Left ventricle myocardium inferior (tissue), 1 donor: ENCODE measurements at places on chromosomes 11 and 22. TPM values are rescaled to one million over a fixed set of nuclear protein-coding genes. Genes with fewer than 3 reads are reported as not detected.

Gene MMP11
- 16.9 TPM for total RNA-seq

Gene MUC2
- 0.03 TPM for total RNA-seq

Gene PANX3
- not detected for total RNA-seq

Gene VSIG10L2
- 0.08 TPM for total RNA-seq

Gene MS4A7
- 13.1 TPM for total RNA-seq

GRCh38 chr11:19347911-19348310 lies 107.2 kb upstream of the E2F8 start:
- H3K27ac ChIP-seq = no peak overlapping the region
- no peaks in the 10 kb centered on the region for H3K36me3 ChIP-seq
- no peak for DNase-seq
- no peak overlapping the region for H3K4me3 ChIP-seq

DNA sequence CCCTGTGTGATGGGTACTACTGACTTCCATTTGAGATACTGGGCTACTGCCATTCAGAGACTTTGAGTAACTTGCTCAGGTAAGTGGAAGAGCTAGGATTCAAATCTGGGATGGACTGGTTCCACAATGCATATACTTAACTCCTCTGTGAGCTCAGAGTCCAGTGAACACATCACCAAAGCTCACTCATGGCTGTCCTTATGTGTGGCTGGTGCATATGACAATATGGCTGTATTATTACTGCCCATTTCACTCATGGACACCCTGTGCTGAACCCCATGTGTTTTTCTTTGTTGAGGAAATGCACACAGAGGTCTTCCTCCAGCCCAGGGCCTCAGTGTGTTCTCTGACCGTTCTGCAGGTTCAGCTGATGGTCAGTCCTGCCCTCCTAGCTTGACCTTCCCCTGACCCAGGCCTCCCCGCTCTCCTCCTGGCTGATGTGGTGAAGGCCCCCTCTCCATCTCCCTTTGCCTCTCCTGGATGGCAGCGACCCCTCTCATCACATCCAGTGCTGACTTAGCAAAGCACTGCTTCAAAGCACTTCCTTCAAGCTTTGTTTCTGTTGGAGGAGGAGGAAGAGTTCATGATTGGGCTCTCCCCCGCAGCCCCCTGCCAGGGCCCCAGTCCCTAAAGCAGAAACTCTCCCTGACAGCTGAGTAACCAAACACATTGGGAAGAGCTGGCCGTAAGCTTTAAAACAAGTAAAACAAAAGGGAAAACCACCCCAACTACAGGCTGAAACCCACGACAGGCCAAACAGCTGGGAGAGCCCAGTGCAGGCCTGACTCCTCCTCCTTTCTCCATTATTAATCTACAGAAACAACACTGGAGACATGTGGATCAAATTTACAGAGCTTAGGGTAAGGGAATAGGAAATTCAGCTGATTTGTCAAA lies 101.2 kb downstream of the NAT10 start:
- H3K36me3 ChIP-seq = peaks cover 4% of the 10 kb centered on the region
- H3K27ac ChIP-seq = no peak overlapping the region
- H3K4me1 ChIP-seq = peaks cover 9% of the 10 kb centered on the region

GRCh38 chr22:41762980-41763779 lies 37.3 kb upstream of the CCDC134 start:
- H3K27ac ChIP-seq = no peak overlapping the region
- no peaks in the 10 kb centered on the region for H3K36me3 ChIP-seq
- H3K27me3 ChIP-seq = peaks cover 6% of the 10 kb centered on the region
- no peak for DNase-seq

- H3K4me3 ChIP-seq = no peak overlapping the region
- H3K27me3 ChIP-seq = no peaks in the 10 kb centered on the region
- no peak overlapping the region for H3K27ac ChIP-seq
- H3K4me1 ChIP-seq = no peaks in the 10 kb centered on the region
- H3K36me3 ChIP-seq = no peaks in the 10 kb centered on the region
These were observed 65.7 kb upstream of the DDI1 start for GRCh38 chr11:103970701-103971249.

- peak; percentile 35 for DNase-seq
- no peaks in the 10 kb centered on the region for H3K36me3 ChIP-seq
- peak overlapping the region; percentile 97 for H3K27ac ChIP-seq
- H3K4me1 ChIP-seq = peaks cover 72% of the 10 kb centered on the region
These were observed 1.7 kb downstream of the PHF21A start for GRCh38 chr11:46119352-46120216.

DNA sequence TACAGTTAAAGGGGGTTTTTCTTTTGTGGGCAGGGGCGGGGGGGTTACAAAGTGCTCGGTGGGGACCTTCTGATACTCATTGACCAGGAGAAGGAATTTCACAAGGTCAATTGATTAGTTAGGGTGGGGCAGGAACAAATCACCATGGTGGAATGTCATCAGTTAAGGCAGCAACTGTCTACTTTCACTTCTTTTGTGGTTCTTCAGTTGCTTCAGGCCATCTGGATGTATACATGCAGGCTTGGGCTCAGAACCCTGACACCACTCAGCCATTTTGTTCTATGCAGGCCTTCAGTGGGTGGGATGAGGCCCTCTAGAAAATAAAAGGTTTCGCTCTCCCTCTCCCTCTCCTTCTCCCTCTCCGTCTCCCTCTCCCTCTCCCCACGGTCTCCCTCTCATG lies 29.6 kb downstream of the TSPAN32 start:
- no peaks in the 10 kb centered on the region for H3K36me3 ChIP-seq
- H3K27ac ChIP-seq = no peak overlapping the region
- no peak overlapping the region for H3K4me3 ChIP-seq
- no peaks in the 10 kb centered on the region for H3K27me3 ChIP-seq
- peaks cover 3% of the 10 kb centered on the region for H3K4me1 ChIP-seq

GRCh38 chr11:65560555-65561418 lies 2.6 kb upstream of the LTBP3 start:
- H3K36me3 ChIP-seq = no peaks in the 10 kb centered on the region
- H3K4me3 ChIP-seq = no peak overlapping the region
- peaks cover 51% of the 10 kb centered on the region for H3K4me1 ChIP-seq
- H3K27ac ChIP-seq = peak overlapping the region; percentile 99
- DNase-seq = peak; percentile 70

GRCh38 chr11:66100272-66101065 lies 30.4 kb downstream of the PACS1 start:
- no peak overlapping the region for H3K4me3 ChIP-seq
- H3K27me3 ChIP-seq = no peaks in the 10 kb centered on the region
- no peaks in the 10 kb centered on the region for H3K36me3 ChIP-seq
- H3K27ac ChIP-seq = peak overlapping the region; percentile 40

DNA sequence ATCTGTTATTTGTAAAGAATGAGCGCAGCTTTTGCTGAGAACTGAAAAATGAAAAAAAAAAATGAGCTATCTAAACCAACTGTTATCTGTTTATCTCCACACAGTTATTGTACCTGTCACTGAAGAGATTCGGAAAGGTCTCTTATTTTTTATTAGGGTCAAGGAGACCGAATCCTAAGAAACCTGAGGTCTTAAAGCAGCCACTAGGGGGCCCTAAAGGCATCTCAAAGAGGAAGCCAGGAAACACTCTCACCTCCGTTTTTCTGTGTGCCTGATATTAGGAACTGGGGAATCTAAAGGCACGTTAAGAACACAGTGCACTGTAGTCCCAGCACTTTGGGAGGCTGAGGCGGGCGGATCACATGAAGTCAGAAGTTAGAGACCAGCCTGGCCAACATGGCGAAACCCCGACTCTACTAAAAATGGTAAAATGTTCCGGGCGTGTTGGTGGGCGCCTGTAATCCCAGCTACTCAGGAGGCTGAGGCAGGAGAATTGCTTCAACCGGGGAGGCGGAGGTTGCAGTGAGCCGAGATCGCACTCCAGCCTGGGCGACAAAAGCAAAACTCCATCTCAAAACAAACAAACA lies 3.5 kb upstream of the LARGE1 start:
- peak overlapping the region; percentile 89 for H3K4me3 ChIP-seq
- DNase-seq = no peak
- H3K4me1 ChIP-seq = peaks cover 40% of the 10 kb centered on the region
- H3K27ac ChIP-seq = no peak overlapping the region
- no peaks in the 10 kb centered on the region for H3K27me3 ChIP-seq

DNA sequence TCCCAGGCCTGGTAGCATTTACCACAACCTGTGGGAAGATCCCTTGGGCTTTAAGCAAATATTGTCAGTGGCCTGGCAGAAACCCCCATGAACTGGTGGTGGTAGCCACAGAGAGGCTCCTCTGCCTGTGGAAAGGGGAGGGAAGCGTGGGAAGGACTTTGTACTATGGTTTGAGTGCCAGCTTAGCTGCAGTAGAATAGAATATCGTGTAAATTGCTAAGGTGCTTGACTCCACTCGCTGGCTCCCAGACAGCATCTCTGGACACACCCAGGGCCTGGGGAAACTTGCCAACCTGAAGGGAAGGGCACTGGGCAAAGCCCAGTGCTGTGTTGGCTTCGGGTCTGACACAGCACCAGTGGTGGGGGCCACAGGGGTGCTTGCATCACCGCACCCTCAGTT lies 52.6 kb downstream of the XRRA1 start:
- H3K4me1 ChIP-seq = peaks cover 19% of the 10 kb centered on the region
- no peak for DNase-seq
- H3K27me3 ChIP-seq = no peaks in the 10 kb centered on the region
- no peak overlapping the region for H3K4me3 ChIP-seq
- no peak overlapping the region for H3K27ac ChIP-seq

- H3K4me1 ChIP-seq = no peaks in the 10 kb centered on the region
- no peaks in the 10 kb centered on the region for H3K27me3 ChIP-seq
- DNase-seq = no peak
- H3K27ac ChIP-seq = no peak overlapping the region
- H3K36me3 ChIP-seq = peaks cover 27% of the 10 kb centered on the region
These were observed 48.6 kb upstream of the UCP3 start for GRCh38 chr11:74057249-74058151.

GRCh38 chr22:22352371-22352999 lies 107.9 kb downstream of the VPREB1 start:
- DNase-seq = no peak
- H3K27ac ChIP-seq = no peak overlapping the region
- H3K4me1 ChIP-seq = no peaks in the 10 kb centered on the region
- H3K4me3 ChIP-seq = no peak overlapping the region

GRCh38 chr22:39528681-39529486 lies 3.7 kb downstream of the RPS19BP1 start:
- peaks cover 29% of the 10 kb centered on the region for H3K36me3 ChIP-seq
- H3K4me3 ChIP-seq = peak overlapping the region; percentile 51
- H3K4me1 ChIP-seq = peaks cover 75% of the 10 kb centered on the region
- no peaks in the 10 kb centered on the region for H3K27me3 ChIP-seq

DNA sequence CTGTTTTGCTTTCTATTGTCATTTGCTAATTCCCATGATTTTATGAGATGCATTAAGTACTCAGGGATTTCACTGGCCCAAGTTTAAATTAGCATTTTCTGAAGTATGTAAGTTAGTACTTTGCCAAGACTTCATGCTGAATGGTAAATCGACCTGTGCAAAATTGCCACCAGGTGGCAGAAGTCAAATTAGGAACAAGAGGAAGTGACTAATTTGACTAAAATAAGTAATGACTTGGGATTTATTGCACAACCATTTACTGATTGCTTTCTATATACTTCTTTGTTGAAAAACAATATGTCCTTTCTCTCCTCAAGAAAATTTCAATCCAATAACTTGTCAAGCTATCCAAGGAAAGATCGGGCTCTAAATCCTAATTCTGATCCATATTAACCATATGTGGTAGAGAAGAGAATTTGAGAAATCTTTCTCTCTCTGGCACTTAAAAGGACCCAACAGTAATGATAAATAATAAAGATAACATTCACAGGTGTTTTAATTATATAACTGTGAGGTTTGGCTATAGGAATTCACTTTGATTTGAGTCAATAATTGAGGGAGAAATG lies 253.7 kb upstream of the CHORDC1 start:
- peaks cover 8% of the 10 kb centered on the region for H3K4me1 ChIP-seq
- H3K27ac ChIP-seq = no peak overlapping the region
- H3K36me3 ChIP-seq = no peaks in the 10 kb centered on the region

- peaks cover 30% of the 10 kb centered on the region for H3K4me1 ChIP-seq
- no peak for DNase-seq
- H3K36me3 ChIP-seq = no peaks in the 10 kb centered on the region
- H3K27ac ChIP-seq = no peak overlapping the region
These were observed 262.3 kb downstream of the SOX6 start for GRCh38 chr11:16093889-16094653.

DNA sequence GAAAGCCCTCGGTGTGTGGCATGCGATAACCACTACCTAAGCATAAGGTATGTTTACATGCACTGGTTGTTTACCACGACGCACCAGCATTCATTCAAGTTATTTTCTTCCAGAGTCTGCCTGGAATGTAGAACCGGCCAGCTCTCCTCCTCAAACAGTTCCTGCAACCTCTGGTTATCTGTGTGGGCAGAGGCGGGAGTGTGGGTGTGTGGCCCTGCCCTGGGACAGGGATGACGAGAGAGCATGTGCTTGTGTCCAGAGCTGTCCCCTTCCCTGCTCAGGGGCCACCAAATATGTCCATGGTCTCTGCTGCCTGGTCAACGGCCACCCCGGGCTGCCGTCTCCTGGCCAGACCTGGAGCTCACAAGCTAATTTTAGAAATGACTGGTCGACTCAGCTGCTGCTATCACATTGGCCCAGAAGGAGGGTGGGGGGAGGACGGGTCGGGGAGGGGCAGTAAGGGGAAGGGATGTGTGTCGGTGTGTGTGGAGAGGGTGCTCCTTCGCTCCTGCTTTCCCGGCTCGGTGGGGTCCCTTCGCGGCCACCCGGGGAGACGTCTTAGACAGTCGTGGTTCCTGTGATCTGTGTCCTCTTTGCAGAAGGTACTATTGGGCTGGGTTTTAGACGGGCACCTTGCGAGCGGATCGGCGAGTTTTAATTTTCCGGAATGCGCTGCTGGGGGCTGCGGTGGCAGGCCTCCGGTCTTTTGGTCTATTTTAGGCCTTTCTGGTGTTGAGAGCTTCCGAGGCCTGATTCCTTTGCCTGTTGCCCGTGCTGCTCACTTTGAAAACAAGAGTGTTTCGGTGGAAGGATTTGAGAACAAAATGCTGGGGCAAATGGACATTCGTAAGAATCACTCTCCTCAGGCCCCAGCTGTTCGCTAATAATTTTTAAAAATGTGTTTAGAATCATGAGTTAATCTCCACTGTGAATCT lies at the start of gene MYO18B:
TSS of gene MYO18B (plus strand) at position 497 of the 935 bp plus-strand sequence. CDS start 18,905 bp downstream, outside the sequence.
- no peaks in the 10 kb centered on the region for H3K27me3 ChIP-seq
- peaks cover 26% of the 10 kb centered on the region for H3K4me1 ChIP-seq
- peak within 1 kb of the TSS; percentile 71 for H3K4me3 ChIP-seq
- DNase-seq = peak; percentile 79
- no peaks in the 10 kb centered on the region for H3K36me3 ChIP-seq

DNA sequence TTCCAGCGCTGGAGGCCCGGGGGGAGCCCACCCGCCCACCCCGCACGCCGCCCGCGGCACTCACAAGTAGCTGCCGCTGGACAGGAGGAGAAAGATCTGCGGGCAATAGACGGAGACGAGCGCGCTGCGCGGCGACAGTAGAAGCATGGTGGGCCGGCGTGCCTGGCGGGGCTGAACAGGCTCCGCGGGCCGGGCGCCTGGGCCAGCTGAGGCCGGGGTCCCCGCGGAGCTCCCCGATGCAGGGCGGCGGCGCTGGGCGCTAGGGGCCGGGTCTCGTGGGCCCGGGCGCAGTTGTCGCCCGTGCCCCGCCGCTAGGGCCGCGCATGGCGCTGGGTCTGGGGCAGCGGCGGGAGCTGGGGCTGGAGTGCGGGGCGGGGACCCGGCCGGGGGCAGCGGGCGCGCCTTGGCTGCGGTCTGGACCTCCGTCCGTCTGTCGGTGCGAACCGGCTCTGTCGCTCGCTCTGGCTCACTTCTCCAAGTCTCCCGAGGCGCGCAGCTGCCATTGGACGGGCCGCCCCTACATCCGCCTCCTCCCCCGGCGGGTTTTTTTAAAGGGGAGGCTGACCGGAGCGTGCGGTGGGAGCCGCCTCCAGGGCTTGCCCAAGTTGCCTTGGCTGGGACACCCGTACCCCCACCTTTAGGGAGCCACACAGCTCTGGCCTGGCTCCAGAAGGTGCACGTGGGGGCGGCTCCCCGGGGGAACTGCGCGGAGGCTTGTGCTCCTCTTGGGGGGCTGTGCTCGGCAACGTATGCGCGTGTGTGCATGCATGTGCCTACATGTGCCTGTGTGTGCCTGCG lies 4.7 kb downstream of the WNT7B start:
- peaks cover 35% of the 10 kb centered on the region for H3K4me1 ChIP-seq
- no peak overlapping the region for H3K27ac ChIP-seq
- H3K4me3 ChIP-seq = peak overlapping the region; percentile 54
- H3K27me3 ChIP-seq = peaks cover 98% of the 10 kb centered on the region
- no peaks in the 10 kb centered on the region for H3K36me3 ChIP-seq
